ENCODE measurements at places on chromosomes 7 and 10.

DNA sequence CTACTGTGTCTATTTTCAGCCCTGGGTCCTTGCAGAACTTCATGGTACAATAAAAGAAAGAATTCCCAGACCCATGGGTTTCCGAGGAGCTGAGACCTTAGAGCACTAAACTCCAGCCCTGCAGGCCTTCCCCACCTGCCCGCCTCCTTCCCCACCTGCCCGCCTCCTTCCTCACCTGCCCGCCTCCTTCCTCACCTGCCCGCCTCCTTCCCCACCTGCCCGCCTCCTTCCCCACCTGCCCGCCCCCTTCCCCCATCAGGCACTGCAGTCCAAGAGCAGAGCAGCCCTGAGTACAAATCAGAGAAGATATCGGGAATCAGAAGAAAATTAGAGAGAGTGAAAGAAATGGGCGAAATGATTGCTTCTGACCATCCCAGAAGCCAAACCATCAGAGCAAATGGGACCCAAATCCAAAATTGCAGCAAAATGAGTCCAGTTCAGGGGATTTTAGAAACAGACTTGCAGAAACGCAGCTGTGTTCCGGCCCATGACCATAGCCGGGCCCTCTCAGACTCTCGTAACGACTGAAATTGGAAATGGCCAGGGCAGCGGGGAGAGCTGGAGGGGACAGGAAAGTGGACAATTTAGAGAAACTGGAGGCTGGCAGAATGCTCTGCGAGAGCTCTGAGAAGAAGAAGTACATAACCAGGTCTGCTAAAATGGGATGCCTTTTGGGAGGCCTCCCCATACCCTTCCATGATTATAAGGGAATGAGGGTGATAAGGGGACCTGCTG, 568.4 kb downstream of the TCERG1L start:
- no peak for DNase-seq

DNA sequence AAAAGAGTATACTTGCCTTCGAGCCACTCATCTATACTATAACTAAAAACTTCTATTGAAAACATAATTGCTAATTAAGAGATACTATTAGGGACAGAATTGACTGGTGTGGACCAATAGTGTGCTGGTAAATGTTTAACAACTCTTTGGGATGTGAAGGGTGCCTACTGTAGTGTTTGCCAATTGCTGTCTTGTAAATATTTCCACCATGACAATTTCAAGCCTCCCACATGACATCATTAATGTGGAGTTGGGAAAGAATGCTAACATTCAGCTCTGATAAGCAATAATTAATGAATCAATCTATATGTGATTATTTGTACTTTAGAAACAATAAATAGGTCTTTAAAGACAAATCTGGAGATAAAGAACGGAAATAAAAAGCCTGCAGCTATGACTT, 136.8 kb downstream of the DGKB start:
- no peak for DNase-seq

- peak; percentile 35 for DNase-seq
These were observed 5.9 kb downstream of the ADK start for GRCh38 chr10:74156919-74157289.

GRCh38 chr7:24936121-24936824, 43.7 kb downstream of the OSBPL3 start:
- no peak for DNase-seq

- peak; percentile 83 for DNase-seq
These were observed 585 bp upstream of the POP7 start for GRCh38 chr7:100705320-100705752.

DNA sequence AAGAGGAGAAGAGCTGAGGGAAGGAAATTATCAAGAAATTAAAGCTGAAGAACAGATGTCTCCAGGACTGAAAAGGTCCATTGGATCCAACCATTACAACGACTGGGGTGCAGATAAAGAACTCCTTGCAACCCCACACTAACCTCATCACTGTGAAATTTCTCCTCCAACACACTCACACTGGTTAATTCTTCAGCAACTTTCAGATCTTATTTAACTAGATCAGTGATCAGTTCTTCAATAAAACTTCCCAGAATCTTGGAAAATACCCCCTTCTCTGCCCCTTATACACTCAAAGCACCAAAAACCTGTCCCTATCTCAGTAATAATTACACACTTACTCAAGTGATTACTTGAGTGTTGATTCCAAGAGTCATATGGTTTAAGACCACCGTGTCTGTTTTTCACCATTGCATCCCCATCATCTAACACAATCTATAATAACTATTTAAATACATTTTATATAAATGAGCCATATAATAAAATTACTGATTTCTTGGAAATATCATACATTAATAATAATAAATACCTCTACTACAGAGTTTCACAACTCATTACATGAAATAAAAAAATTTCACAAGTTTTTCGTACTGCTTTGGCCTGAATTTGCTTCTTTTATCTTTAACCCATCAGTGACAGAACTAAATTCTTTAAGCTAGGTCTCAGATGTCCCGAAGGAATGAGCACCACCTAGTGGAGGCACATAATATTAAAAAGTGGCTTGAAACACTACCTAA, 123.7 kb downstream of the MPP7 start:
- DNase-seq: peak; percentile 66

GRCh38 chr7:99167072-99167471, 23.2 kb upstream of the SMURF1 start:
- DNase-seq: no peak

- no peak for DNase-seq
These were observed 33.3 kb downstream of the SNX13 start for GRCh38 chr7:17907014-17907413.

GRCh38 chr10:3220853-3221252, 48.3 kb upstream of the PITRM1 start:
- no peak for DNase-seq

- no peak for DNase-seq
These were observed at the start of gene MEOX2 for GRCh38 chr7:15686295-15686956. MEOX2 (minus strand) TSS chr7:15686683; CDS start chr7:15686402, 281 bp downstream.

DNA sequence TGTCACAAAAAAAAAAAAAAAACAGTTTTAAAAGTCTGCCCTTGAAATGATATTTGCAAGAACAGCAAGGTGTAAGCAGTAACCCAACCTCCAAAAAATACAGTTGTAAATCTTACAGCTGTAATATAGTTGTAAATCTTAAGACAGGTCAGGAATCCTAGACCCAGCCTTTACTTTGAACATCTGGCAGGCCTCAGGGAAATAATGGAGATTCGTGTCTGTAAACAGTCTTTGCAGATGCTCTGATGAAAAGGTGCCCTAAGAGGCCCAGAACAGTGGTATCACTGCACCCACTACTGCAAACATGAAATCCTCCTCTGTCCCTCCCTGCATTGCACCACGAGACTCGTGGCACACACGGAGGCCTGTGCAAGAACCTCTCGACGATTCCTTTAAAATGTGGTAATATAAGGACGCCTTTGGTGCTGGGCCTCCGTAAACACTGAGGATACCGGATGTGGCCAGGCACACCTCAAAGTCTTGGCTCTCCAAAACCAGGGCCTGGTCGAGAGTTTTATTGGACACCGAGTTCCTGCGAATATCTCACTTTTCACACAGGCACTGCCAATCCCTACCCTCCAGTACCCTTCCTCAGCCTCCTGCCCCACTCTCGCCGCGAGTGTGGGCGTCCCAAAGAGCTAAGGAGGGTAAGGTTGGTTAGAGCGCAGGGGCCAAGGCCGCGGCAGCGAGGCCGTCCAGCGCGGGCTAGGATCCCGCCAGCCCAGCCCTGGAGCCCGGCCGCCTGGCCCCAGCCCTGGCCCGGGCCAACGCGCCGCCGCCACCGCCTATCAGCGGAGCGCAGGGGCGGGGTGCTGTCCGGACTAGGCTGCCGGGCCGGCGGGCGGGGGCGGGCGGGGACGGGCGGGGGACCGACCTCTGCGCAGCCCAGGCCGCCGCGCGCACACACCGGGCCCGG, at the start of gene REEP3:
Gene REEP3 (plus strand): TSS at position 902 of the 916 bp plus-strand sequence. CDS start 145 bp downstream, outside the sequence.
- peak; percentile 76 for DNase-seq

DNA sequence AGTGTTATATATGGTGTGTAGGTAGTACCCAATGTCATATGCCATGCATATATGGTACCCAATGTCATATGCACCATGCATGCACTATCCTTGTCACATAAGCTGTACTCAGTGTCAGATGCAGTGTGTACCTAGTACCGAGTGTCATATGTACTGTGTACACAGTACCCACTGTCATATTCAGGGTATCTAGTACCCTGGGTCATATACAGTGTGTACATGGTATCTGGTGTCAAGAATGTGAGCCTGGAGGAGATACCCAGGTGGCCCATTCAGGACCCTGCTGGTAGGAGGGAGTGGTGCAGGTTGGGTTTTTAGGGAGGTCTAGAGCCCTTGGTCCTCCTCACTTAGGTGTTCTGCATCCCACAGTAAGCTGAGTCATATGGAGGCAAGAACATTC, 1.8 kb downstream of the ZMYND11 start:
- peak; percentile 47 for DNase-seq

GRCh38 chr7:96685755-96686154, 23.9 kb downstream of the SEM1 start:
- DNase-seq: no peak

GRCh38 chr7:101848208-101848951, 31.0 kb downstream of the CUX1 start:
- DNase-seq: no peak

- peak; percentile 55 for DNase-seq
These were observed 36.3 kb downstream of the SMNDC1 start for GRCh38 chr10:110268442-110268841.

GRCh38 chr10:95560278-95561176, 644 bp downstream of the SORBS1 start:
- DNase-seq: peak; percentile 39

DNA sequence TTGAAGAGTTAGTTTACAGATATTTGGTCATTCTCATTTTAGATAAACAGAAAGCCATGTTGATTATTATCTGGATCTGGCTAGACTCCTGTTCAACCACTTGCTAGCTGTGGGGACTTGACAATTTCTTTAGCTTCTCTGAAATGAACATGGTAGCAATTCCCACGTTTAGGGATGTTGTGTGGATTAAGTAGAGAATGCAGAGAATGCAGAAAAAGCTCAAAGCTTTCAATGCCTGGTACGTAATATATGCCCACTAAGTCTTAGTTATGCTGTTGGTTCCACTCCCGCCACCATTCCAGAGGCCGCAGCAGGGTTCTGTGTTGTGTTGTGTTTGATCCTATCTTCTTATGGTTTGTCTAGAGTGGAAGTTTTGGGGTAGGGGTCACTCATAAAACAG, 39.2 kb upstream of the RPA3 start:
- DNase-seq: no peak

- no peak for DNase-seq
These were observed 160.9 kb downstream of the PLXDC2 start for GRCh38 chr10:19977097-19977521.

DNA sequence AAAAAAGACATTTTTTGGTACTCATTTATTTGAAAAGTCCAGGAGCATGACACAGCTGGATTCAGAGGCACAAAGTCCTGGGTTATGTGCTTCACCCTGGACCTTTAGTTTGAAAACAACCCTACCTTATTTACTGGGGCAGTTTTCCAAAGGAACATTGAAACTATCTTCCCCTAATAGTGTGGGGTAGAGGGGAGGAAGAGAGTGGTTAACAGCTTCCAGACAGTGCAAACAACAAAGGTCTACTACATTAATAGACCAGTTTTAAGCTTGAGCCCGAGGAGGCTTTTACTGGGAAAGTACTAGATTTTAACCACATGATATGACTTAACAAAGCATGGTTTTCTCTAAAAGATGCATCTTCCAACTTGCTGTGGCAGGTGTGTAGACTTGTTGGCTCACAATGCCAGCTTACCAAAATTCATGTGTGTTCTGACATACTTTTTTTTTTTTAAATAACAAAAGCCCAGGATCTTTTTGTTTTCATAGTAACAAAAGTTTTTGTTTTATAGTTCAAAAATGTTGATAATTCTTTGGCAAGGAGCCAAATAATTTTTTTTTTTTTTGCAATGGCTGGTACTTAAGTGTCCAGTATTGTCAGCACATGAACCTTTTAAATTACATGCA, 1.8 kb downstream of the GSTO1 start:
- no peak for DNase-seq

DNA sequence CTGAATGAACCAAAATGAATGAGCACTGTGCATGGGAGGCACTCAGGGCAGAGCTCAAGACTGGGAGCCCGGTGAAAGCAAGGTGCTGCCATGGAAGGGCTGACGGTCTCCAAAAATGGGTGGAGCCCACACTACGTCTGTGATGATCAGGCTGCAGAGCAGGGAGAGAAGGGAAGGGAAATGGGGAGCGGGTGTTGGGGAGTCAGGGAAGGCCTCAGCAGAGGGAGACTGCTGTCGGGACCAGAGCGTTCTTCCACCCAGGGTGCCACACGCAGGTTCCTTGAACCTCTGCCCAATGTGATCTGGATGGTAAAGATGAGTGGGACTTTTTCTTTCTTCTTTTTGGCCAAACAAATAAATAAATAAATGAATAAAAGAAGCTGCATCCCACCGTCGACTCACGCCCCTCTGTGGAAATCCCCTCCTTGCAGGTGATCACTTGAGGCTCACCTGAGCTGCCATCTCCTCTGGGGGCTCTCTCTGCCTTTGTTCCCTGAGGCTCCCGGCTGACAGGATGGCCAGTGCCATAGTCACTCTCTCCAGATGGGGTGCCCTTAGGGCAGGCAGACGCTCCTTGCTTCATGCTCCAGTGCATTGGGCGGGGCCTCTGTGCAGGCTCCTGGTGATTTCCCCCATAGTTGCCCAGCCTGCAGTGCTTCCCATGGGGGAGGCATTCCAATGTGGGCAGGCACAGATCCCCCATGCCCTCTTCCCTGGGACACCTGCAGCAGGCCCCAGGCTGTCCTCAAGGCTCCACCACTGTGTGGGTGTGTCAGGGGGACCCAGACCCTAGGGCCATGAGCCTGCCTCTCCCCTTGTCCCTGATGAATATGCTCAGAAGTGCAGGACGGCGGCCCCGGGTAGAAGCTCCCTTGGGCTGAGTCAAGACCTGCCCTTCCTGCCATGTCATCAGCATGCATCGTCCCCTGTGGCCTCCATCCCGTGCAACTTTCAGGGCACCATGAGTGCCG, 131.8 kb downstream of the PTPN20 start:
- no peak for DNase-seq

DNA sequence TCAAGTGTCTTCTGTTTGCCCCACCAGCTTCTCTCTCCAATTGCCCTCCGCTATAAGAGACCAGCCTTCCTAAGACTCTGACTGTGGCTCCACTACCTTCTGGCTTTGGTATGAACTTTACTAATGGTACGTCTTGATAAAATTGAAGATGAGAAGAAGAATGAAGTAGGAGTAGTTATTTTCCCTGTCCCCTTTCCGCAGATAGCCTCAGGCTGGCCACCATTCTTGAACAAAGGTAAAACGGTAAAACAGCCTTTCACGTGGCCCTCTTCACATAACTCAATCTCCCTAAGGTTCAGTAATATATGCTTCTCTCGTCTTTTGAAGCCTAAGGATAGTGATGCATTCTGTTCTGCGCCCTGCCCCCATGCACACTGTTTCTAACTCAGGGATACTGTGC, 9.9 kb upstream of the ITGB8 start:
- no peak for DNase-seq

- DNase-seq: no peak
These were observed 171.5 kb downstream of the DIP2C start for GRCh38 chr10:517872-518475.

All from OCI-LY7 (cell line).